Activated CD4-positive, CD25-positive, alpha-beta regulatory T cell treated with anti-CD3 and anti-CD28 coated beads, Interleukin-2, amount 50 U/mL, for 72 hours (primary cell): ENCODE measurements at places on chromosomes 1 and 21.
A peak's percentile ranks its signal among the peaks of the same experiment; 100 is the strongest.

GRCh38 chr1:12595757-12596006, 22.3 kb downstream of the DHRS3 start:
- no peak for DNase-seq

GRCh38 chr1:95223110-95223509, 10.9 kb upstream of the RWDD3 start:
- DNase-seq = no peak

- DNase-seq = no peak
Observed at GRCh38 chr1:231976231-231976630, 349.6 kb downstream of the DISC1 start.

DNA sequence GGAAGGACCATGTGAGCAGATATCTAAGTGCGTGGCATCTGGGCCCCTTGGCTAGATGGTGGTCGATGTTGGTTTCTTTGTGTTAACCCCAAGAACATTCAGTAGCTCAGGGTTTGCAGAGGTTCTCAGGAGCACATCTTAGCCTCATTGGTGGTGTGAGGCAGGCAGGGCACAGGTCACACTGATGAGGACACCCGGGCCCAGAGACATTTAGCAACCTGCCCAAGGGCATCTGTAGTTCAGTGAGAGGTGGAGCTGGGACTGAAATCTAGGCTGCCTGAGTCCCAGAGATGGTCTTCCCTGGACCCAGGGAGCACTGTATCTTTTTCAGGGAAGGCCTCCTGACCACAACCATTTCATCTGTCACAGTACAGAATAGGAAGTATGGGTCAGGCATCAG, 859 bp upstream of the SLC5A9 start:
- no peak for DNase-seq

GRCh38 chr1:78996791-78997190, 9.7 kb downstream of the ADGRL4 start:
- no peak for DNase-seq

- peak; percentile 50 for DNase-seq
Observed at GRCh38 chr1:167819849-167820683, 93.9 kb downstream of the ADCY10 start.

DNA sequence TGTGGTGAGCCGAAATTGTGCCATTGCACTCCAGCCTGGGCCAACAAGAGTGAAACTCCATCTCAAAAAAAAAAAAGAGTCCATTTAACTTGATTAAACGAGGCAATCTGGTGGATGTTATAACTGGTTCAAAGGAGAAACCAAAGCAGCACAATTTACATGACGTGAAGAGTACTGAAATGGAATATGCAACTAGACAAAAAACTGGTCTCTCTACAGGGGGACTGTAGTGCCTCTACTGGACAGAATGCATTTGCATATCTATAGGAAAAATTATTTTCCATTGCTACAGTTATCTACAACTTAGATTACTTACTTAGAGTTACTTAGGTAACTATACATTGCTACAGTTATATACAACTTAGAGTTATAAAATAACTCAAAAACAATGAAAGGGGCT, 2.7 kb upstream of the CAPN2 start:
- DNase-seq = no peak

DNA sequence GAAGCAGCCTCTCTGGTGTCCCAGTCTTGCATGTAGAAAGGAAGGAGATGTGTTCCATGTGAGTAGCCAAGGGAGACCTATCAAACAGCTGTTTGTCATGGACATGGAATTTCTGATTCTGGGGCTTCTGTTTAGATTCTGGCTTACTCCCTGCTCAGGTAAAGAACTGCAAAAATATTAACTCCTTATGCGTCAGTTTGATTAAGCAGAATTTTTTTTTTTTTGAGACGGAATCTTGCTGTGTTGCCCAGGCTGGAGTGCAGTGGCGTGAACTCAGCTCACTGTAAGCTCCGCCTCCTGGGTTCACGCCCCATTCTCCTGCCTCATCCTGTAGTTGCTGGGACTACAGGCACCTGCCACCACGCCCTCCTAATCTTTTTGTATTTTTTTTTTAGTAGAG, 6.8 kb downstream of the ARV1 start:
- DNase-seq = no peak

- DNase-seq = no peak
Observed at GRCh38 chr1:154743526-154744036, 126.5 kb downstream of the KCNN3 start.

- no peak for DNase-seq
Observed at GRCh38 chr1:117970252-117970651, 40.7 kb downstream of the WDR3 start.

DNA sequence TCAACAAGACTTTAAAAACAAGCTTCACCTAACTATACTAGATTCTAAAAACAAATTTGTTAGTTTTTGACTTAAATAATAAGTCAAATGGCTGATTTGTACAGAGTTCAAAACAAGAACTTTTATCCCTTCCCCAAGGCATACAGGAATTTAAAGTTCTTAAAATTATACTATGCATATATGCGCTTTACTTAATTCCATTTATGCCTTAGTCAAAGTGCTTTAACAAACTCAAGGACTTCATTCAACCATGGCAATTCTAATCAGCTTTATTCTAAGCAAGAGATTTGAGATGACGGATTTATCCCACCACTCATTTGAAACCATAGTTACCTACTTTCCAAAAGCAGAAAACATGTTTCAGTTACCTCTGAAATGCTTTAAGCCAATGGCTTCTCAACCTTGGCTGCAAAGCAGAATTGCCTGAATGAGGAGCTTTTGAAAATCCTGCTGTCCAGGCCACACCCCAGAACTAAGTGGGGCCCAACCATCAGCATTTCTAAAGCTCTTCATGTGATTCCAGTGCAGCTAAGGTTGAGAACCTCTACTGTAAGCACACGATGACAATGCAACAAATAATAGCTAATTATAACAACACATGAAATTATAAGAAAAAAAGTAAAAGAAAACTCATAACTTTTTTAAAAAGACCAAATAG, 44.6 kb downstream of the TTLL7 start:
- DNase-seq = no peak

DNA sequence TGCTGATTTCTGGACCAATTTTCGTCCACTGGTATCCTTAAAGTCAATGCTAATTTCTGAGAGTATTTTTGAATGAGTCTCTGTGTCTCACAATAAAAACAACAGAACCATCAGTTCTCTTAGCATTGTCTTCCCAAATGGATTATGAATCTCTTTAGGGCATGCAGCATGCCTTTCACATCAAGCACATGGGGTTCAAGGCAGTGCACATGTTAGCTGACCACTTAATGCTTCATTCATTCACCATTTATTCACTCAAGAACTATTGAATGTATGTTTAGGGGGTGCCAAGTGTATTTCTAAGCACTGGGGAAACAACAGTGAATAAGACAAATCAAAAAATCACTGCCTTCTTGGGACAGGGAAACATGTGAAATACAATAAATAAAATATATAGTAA, 126.7 kb upstream of the SLC44A3 start:
- no peak for DNase-seq

DNA sequence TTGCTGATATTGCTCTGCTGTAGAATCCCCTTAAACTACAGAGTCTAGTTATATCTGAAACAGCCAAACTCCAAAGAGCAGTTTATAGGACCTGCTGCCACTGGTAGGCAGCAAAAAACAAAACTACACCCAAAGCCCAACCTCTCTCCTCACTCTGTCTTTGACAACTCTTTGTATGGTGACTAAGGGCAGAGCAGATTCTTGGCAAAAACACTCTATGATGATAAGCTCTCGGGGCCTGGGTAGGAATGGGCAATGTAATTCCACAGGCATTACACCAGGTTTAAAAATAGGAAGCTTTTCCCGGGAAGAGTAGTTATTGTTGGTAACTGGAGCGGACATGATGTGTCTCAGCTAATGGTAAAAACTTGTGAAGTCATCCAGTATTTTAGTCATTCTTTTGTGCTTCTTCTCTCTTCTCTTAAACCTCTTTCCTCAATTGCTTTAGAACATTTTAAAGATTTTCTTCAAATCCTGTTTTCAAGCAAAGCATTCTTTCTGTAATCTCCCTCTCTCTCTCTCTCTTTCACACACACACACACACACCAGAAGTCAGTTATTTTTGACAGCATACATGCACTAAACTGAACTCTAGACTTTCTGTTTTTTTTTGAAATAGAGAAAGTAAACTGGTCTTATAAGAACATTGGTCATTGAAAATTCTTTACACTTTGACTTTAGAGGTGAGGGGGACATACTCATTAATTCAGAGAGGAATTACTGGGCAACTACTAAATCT, 193.5 kb downstream of the PAPPA2 start:
- no peak for DNase-seq

DNA sequence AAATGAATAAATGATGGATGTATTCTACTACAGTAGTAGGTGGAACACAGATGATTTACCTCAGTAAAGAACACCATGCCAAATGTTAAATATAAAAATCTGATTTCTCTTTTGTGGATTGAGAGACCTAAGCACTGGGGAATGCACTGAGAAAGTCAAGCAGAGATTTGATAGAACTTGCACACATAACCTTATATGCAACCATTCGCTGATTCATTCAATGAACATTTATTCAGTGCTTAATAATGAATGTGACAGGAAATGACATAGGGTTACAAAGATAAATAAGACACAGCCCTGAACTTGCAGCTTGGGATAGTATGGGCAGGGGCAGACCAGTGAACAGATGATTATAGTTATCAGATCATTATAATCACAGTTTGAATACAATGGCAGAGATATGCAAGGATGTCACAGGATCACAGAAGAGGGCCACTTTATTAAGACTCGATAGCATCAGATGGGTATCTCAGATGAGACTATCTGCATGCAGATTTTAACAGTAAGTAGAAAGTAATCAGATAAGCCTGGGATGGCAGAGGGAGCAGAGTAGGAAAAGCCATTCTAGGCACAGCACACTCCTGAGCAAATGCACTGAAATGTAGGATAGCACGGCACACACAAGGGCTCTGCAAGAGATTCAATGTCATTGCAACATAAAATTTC, 169.4 kb downstream of the ASTN1 start:
- no peak for DNase-seq

DNA sequence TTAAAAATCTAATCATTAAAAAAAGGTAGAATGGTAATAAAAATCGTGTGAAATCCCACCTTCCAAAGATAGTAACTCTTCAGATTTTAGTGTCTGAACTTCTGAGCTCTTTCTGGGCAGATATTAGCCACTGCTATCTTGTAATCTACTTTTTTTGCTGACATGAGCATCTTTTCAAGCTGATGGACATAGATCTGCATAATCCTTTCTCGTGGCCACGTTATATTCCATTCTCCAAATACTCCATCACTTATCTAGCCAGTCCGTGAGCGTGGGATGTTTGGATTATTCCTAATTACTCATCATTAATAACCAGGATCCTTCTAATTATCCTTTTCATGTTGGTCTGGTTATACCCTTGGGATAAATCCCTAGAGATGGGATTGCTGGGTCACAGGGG, 254.2 kb upstream of the VAMP3 start:
- no peak for DNase-seq

- DNase-seq = no peak
Observed at GRCh38 chr21:33035147-33035546, 9.4 kb downstream of the OLIG2 start.

DNA sequence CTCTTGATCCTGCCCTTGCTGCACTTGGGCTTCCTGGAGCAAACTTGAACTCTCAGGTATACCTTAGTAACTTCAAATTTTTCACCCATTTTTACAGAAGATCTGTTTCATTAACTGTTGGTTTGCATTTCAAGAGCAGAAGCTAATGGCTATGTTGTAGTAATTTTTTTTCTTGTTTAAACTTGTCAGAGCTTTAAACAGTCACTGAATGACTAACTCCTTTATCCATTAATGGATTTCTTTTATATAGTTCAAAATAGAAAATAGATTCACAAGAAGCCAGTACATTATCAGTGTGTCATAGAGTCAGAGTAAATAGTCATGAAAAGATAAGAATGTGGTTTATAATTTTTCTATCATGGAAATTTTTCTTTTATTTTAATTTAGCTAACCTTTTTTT, 13.6 kb downstream of the SRSF11 start:
- no peak for DNase-seq

- DNase-seq = no peak
Observed at GRCh38 chr1:4830707-4831106, 176.3 kb downstream of the AJAP1 start.

GRCh38 chr1:121443001-121443540, 258.3 kb downstream of the SRGAP2C start:
- DNase-seq = no peak

- DNase-seq = no peak
Observed at GRCh38 chr1:90716243-90716551, 905 bp downstream of the BARHL2 start.

DNA sequence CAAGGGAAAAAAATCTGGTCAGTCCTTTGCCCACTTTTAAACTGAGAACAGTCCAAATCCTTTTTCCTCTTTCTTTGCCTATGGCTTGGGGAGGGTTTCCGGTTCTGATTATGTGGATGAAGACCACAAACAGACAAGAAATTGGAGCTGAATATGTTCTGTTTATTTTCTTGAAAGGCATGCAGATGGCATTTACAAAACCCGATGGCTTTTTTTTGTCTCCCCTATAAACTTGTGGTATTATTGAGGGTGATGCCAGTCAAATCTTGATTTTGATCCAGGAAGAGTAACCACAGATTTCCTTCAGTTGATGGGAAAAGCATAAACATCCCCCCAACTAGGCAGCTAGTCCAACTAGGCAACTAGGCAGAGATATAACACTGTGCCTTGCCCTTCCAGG, 38.9 kb downstream of the PLPP3 start:
- no peak for DNase-seq

GRCh38 chr1:184953600-184954219, 20.6 kb downstream of the NIBAN1 start:
- no peak for DNase-seq

- DNase-seq = no peak
Observed at GRCh38 chr1:30377230-30378002, 346.0 kb downstream of the MATN1 start.

DNA sequence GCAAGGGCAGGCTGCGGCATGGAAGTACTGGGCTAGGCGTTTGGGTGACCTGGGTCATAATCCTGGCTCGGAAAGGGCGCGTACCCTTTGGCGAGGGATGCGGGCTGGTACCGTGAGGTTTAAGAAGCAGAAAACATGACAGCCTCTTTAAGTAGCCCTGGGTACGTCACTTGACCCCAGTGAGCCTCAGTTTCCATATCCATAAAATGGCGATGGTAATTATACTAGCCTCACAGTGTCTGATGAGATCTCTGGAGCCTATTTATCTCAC, 700 bp downstream of the PIGV start:
- DNase-seq = no peak

DNA sequence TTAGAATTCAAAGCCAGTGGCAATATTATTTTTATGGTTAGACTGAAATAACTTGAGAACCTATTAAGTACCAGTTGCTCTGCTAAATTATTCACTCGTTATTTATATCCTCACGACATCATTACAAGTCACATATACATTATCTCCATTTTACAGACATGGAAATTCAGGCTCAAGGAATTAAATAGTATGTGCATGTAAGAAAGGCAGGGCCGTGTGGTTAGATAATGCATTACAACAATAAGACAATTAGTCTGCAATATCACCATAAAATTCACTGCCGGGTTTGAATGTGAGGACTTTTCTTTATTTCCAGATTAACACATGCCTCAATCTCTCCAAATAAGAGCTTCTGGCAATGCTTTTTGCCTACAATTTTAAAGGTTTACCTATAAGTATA, 523.4 kb downstream of the PTBP2 start:
- no peak for DNase-seq
